ENCODE measurements at places on chromosomes 4 and X.

DNA sequence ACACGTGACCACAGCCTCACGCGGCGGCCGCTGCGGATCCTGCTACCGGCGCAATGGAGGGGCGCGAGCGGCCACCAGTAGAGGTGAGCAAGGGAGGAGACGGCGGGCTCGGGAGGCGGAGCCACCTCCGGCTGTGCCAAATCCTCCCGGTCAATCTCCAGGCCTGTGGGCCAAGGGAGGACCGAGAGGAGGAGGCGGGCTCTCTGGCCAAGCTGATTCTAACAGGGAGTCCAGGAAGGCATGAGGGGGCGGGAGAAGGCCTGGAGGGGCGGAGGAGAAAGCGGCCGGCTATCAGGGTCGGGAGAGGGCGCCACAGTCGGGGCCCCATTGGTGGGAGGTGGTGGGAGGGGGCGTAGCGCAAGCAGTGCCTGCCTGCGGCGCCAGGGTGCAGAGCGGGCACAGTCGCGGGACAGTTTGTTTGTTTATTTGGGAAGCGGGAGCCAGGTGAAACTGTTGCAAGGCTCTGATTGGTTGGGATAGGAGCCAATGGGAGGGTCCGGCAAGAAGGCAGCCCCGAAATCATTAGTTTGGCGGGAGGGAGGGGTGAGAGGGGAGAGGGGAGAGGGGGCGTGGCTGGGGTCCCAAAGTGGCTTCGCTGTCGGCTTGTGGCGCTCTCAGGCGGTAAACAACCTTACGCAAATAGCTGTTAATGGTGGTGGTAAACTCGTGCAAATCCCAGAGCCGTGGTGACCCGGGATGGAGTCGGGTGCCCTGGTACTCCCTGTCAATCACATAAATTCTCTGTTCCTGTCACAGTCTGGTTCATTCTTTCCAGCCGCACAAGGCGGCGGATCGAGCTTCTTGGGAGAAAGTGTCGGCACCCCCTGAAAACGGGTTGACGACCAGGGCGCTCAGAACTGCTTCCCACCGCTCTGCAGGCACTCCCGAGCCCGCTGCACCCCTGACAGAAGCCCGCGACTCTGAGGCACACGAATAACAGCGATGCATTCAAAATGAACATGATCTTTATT, at the start of gene IRS4:
TSS of gene IRS4 (minus strand) at position 55 of the 971 bp plus-strand sequence.
- DNase-seq, result no peak

DNA sequence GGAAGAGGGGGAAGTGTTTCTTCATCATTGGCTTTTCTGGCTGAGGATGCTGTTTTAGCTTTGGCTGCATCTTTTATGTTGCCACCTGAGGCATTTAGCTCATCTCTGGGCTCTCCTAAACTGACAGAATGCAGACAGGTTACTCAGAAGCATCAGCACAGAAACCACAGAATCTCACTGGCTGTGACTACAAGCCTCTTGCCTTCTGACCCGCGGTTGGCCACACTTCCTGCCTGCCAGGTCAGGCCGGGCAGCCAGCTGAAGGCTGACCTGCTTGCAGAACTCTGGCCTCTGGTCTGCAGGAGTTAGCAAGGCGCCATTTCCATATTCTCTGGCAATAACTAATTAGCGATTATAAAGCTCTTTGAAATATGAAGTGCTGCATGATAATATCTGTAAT, 366.5 kb downstream of the MID1IP1 start:
- no peak for DNase-seq

GRCh38 chr4:74097631-74098426, 1.2 kb downstream of the CXCL2 start:
- DNase-seq, result no peak

- DNase-seq, result peak; percentile 40
Observed at GRCh38 chrX:13750204-13750603, 15.7 kb downstream of the OFD1 start.

DNA sequence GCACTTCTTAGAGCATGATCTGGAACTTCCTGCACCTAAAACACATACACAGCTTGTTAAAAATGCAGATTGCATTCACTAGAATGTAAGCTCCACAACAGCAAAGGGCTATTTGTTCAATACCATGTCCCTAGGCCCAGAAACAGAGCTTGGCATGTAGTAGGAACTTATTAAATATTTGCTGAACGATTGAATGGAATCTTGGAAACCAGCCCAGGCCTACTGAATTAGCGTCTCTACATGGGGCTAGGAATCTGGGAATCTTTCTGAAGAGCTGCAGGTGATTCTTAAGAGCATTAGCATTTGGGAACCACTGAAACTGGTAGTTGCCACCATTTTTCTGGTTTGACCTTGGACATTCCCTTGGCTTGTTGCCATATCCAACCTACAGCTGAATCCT, 234.1 kb downstream of the STIM2 start:
- peak; percentile 12 for DNase-seq

- no peak for DNase-seq
Observed at GRCh38 chr4:47498899-47499298, 13.8 kb downstream of the ATP10D start.

GRCh38 chr4:1534095-1534872, 128.0 kb upstream of the NKX1-1 start:
- no peak for DNase-seq

DNA sequence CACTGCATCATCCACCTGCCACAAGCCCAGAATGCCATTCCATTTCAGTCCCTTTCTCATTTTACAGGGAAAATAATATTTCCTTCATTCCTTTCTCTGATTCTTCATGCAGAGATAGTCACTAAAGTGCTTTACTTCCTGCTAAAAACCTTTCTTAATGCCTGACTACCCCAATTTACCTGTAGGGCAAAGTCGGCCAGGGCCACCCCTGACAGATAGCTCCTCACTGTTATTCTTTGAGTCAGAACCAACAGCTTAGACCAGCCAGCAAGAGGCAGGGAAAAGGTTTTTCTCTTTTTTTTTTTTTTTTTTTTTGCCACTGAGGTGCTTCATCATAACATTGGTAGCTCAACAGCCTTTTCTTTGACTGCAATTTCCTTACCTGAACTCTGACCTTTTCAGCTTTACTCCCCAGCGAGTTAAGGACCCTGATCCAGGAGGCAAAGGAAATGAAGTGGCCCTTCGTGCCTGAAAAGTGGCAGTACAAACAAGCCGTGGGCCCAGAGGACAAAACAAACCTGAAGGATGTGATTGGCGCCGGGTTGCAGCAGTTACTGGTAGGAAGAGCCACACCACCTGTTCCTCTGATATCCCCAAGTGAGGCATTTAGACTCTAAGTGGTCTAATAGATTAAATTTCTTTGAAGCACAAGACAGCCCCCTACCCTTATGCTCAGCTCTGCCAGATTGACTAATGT, 85.0 kb downstream of the ALPK1 start:
- DNase-seq, result no peak

GRCh38 chr4:2083826-2084160, 24.7 kb downstream of the NAT8L start:
- DNase-seq, result no peak

DNA sequence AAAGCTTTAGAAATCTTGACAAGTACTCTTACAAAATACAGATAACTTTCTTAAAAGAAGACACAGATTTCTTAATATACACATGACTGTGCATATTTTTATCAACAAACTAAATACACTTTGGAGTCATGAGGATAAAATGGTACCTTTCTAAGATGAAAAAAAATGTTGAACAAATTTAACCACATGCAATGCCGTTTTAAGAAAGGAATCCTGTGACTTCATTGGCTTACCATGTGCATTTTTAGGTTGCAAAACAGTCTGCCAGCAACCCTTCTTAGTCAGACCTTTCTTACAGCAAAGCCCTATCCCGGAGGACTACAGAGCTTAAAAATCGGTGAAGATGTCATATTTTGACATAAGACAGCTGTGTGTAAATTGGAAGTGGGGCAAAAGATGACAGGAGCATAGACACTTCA, 51.7 kb downstream of the GASK1B start:
- peak; percentile 97 for DNase-seq

DNA sequence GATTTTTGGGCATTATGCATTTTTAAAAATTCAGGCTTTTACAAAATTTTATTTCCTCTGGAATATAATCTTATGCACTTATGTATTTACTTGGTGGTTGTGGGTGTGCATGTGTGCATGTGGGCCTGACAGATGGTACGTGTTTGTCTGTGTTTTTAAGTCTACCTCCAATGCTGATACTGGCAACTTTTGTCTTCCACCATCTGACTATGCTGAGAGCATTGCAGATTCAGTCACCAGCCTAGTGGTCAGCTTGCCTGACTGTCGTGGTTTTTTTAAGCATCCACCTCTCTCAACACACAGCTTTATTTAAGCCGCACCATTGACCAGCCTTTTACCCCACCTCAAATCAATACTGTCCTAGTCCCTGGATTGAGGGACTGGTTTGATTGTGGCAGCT, 37.1 kb downstream of the FSTL5 start:
- DNase-seq, result no peak

DNA sequence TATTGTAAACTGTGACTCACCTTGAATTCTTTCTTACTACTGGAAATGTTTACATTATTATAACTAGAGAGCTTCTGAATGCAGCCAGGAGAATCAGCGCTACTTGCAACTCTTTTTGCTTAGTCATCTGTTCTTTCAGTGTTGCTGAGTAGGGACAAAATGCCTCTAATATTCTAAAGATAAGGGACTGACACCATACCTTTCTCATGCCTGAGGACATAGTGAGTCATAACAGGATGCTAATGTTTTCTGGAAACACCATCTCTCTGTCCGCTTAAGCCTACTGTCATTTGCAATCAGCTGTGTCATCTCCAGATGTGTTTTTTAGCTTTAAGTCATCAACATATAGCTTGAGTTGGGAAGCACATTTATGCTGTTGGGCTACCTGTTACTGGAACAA, 108.3 kb downstream of the QRFPR start:
- DNase-seq, result peak; percentile 66

GRCh38 chrX:102115748-102116147, 9.7 kb upstream of the TCEAL2 start:
- DNase-seq, result no peak

GRCh38 chrX:130566028-130566683, 164.4 kb downstream of the RBMX2 start:
- no peak for DNase-seq

- no peak for DNase-seq
Observed at GRCh38 chr4:181853881-181854511, 389.2 kb upstream of the TENM3 start.

DNA sequence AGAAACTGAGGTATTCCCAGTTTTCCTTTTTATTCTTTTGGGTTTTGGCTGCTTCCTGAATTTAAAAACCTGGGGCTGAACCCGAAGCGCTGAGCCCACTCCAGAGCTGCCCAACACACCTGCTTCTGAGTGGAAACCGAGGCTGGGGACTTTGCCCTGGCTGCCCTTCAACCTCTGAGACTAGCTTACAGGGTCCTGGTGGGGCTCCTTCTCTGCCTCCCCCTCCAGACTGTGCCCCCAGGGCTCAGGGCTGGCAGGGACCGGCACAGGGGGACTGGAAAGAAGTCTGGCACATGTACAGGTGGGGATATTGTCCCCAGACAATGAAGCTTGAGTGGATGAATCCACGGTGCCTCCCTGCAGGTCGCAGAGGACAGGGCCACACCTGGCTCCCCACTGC, 240.4 kb upstream of the PSAPL1 start:
- DNase-seq, result no peak

DNA sequence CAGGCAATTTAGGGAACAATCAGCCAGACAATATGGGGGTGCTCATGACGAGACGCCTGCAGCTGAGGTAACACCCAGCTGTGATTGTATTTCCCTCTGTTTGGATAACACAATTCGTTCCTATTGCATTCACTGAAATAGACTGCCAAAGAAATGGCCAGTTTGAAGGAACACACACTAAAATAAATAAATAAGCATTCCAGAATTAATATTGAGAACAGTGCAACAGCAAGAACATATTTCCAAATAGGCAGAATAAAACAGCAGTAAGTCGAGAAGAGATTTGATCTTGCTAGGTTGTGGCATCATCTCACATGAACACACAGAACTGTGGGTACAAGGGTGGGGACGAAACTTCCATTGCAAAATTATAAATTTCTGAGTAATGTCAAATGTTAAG, 133.5 kb upstream of the FAM47B start:
- no peak for DNase-seq

All from fibroblast of skin of right quadriceps (primary cell).